ENCODE measurements at places on chromosomes 16 and 17. TPM values are rescaled to one million over a fixed set of nuclear protein-coding genes. Genes with fewer than 3 reads are reported as not detected.

- DNase-seq = no peak
- no peak within 1 kb of the TSS for H3K27ac ChIP-seq
- no peaks in the 10 kb centered on the region for H3K27me3 ChIP-seq
- no peak within 1 kb of the TSS for H3K4me3 ChIP-seq
Measured at GRCh38 chr16:48247311-48247710, at the start of gene ABCC11. Gene ABCC11, minus strand, starts transcription at chr16:48247539. Its CDS starts 15,618 bp downstream, at chr16:48231921.

- no peak for DNase-seq
- no peak overlapping the region for H3K4me3 ChIP-seq
- no peak overlapping the region for H3K27ac ChIP-seq
- H3K27me3 ChIP-seq = no peaks in the 10 kb centered on the region
- peaks cover 41% of the 10 kb centered on the region for H3K36me3 ChIP-seq
- H3K4me1 ChIP-seq = peaks cover 11% of the 10 kb centered on the region
Measured at GRCh38 chr16:22357635-22357971, 16.8 kb downstream of the CDR2 start.

DNA sequence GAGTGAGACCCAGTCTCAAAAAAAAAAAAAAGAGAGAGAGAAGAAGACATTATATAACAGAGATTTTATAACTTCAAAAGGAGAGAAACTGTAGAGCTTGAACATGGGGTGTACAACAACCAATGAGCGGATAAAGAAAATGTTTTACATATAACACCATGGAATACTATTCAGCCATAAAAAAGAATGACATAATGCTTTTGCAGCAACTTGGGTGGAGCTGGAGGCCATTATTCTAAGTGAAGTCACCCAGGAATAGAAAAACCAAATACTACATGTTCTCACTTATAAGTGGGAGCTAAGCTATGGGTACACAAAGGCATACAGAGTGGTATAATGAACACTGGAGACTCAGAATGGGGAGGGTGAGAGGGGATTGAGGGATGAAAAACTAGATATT, 61.1 kb downstream of the CHD9NB start:
- no peak overlapping the region for H3K4me3 ChIP-seq
- H3K27ac ChIP-seq = no peak overlapping the region
- no peaks in the 10 kb centered on the region for H3K27me3 ChIP-seq
- H3K4me1 ChIP-seq = no peaks in the 10 kb centered on the region

DNA sequence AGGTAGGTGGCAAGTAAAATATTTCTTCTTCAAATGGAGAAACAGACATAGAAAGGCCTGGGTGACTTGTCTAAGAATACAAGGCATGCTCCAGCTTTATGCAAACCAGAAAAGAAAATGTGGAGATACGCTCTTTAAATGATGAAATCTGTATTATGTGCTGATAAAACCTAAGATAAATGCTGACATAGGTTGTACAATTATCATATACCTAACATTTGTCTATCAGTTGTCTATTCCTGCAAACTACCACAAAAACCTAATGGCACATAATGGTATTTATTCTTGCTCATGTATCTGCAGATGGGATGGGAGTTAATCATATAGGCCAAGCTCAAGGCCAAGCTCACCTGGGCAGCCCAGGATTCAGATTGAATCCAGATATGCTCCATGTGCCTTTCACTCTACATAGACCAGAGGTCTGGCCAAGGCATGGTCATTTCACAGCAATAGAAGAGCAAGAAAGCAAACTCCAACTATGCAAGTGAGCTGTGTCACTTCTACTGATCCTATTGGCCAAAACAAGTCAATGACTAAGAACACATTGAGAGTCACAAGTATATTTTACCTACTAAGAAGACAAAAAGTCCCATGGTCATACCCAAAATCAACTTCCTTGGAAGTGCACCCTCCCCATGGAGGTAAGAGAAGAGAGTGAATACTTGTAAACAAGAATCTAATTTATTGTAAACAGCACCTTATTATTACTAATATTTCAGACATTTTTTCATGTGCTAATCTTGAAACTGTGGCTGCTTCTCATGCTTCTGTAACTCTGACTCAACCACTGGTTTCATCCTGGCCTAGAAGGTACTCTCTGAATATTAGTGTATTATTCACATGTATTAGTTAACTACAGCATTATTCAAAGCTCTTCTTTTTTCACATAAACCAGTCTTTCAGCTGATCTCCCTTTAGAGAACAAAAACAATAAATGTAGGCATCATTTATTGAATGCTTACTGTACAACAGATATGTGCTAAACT, 270.7 kb upstream of the SOX9 start:
- peaks cover 16% of the 10 kb centered on the region for H3K27me3 ChIP-seq
- peaks cover 2% of the 10 kb centered on the region for H3K4me1 ChIP-seq
- no peak overlapping the region for H3K4me3 ChIP-seq
- no peak for DNase-seq
- no peaks in the 10 kb centered on the region for H3K36me3 ChIP-seq

DNA sequence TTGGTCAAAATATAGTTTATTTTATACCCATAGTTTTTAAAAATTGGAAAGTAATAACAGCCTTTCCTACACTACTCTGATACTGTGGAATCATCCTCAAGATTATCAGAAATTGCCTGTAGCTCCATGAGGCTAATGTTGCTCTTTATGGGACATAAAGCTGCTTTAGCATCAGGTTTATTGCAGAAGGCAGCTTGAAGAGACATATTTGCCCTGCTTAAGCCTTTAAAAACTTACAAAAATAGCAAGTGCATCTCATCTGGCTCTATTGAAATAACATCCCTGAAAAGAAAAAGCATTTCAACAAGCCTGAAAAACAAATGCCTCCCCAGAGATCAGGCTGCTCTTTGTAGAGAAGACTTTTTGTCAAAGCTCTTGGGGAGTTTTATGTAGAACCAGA, 142.9 kb upstream of the MON1B start:
- no peak for DNase-seq
- H3K4me3 ChIP-seq = no peak overlapping the region
- H3K27me3 ChIP-seq = no peaks in the 10 kb centered on the region
- H3K4me1 ChIP-seq = no peaks in the 10 kb centered on the region
- H3K27ac ChIP-seq = no peak overlapping the region
- no peaks in the 10 kb centered on the region for H3K36me3 ChIP-seq

DNA sequence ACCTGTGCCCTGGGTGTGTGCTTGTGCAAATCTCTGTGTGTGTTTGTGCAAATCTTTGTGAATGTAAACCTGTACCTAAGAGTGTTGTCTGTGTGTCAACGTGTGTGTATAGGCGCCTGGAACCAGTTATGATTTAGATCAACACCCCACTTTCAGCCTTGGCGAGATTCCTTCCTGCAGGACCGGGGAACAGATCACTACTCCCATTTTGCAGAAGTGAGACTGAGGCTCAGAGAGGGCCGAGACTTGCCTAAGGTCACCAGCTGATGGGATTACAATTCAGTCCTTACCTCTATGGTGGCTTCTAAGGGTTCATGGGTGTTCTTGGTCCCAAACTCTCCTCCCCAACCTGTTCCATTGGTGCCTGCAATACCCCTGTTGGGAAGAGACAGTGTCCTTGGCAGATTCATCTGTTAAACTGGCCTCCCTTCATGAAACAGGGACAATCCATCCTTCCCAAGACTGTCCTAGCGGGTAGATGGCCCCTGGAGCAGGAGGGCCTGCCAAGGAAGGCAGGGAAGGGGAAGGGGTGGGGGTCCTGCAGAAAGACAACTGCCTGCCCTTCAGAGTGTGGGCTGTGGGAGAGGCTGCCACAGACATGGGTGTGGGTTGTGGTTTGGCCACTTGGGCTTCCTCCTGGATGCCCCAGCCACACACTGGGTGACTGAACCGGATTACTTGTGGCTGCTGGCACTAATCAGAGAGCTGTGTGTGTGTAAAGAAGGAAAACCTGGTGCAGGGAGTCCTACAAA, 6.9 kb upstream of the MAPK7 start:
- peaks cover 9% of the 10 kb centered on the region for H3K36me3 ChIP-seq
- peak; percentile 36 for DNase-seq
- H3K4me1 ChIP-seq = no peaks in the 10 kb centered on the region

- no peak overlapping the region for H3K27ac ChIP-seq
- no peaks in the 10 kb centered on the region for H3K27me3 ChIP-seq
- H3K4me1 ChIP-seq = no peaks in the 10 kb centered on the region
- no peak overlapping the region for H3K4me3 ChIP-seq
Measured at GRCh38 chr17:6530324-6530920, 25.9 kb downstream of the PITPNM3 start.

DNA sequence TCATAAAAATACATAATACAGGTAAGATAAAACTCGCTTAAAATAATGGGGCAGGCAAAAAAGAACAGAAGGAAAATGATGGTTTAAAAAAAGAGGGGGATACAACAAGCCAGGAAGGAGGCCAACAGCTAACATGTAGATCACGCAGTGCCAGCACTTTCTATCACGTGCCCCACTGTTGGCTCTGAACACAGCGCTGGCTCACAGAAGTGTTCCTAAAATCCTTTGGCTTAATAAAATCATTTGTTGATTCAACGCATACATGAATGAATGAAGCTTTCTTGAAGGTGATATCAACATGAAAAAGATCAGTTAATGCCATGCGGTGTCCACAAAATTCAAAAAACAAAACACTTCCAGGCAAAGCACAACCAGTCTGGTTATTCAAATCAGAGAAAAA, 8.5 kb downstream of the ITGAE start:
- no peak for DNase-seq
- H3K27me3 ChIP-seq = no peaks in the 10 kb centered on the region
- no peak overlapping the region for H3K4me3 ChIP-seq
- H3K36me3 ChIP-seq = no peaks in the 10 kb centered on the region
- H3K27ac ChIP-seq = no peak overlapping the region
- no peaks in the 10 kb centered on the region for H3K4me1 ChIP-seq

GRCh38 chr17:77677211-77677610, 281.3 kb upstream of the TNRC6C start:
- no peaks in the 10 kb centered on the region for H3K36me3 ChIP-seq
- no peak overlapping the region for H3K27ac ChIP-seq
- no peak for DNase-seq
- H3K27me3 ChIP-seq = no peaks in the 10 kb centered on the region
- H3K4me1 ChIP-seq = no peaks in the 10 kb centered on the region

GRCh38 chr17:63840591-63841349, 1.7 kb downstream of the SMARCD2 start:
- DNase-seq = no peak
- H3K36me3 ChIP-seq = no peaks in the 10 kb centered on the region
- no peak overlapping the region for H3K27ac ChIP-seq
- peaks cover 10% of the 10 kb centered on the region for H3K4me1 ChIP-seq

- DNase-seq = no peak
- H3K27me3 ChIP-seq = no peaks in the 10 kb centered on the region
- peaks cover 7% of the 10 kb centered on the region for H3K36me3 ChIP-seq
- no peaks in the 10 kb centered on the region for H3K4me1 ChIP-seq
- no peak overlapping the region for H3K4me3 ChIP-seq
- H3K27ac ChIP-seq = no peak overlapping the region
Measured at GRCh38 chr16:11078812-11079459, 134.6 kb downstream of the CLEC16A start.

DNA sequence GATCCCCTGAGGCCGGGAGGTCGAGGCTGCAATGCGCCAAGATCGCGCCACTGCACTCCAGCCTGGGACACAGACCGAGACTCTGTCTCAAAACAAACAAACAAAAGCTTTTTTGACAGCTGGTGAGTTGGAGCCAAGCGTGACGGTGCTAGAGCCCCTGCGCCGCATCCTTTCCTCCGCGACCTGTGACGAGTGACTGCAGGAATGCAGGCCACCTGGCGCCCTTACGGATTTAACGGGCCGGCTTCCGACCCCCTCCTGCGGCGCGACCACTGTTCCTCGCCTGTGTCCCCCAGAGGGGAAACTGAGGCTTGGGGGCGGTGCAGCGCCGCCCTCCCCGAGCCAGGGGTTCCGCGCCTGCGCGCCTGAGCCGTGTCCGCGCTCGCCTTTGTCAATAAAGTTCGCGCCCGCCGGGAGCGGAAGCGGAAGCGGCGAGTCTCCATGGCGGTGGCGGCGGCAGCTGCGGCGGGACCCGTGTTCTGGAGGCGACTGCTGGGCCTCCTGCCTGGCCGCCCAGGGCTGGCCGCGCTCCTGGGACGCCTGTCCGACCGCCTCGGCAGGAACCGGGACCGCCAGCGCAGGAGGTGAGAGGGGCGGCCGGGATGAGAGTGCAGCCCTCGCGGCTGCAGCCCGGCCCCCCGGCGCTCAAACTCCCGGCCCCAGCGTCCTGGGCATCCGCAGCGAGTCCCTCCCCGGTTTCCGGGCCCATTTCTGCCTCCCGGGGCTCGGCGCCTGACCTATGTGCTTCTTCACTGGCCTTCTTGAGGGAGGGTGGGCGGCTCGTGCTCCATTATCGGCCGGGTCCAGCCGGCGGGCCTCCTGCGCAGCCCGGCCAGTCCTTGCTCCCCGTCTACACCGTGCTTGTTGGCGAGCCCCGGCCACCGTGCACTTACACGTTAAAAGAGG, at the start of gene PGS1:
PGS1 (plus strand) TSS at position 425 of the 906 bp plus-strand sequence; CDS start at position 442, 17 bp downstream.
- peaks cover 7% of the 10 kb centered on the region for H3K36me3 ChIP-seq
- DNase-seq = peak; percentile 94
- no peaks in the 10 kb centered on the region for H3K27me3 ChIP-seq
- H3K4me3 ChIP-seq = peak within 1 kb of the TSS; percentile 94
- peaks cover 30% of the 10 kb centered on the region for H3K4me1 ChIP-seq

DNA sequence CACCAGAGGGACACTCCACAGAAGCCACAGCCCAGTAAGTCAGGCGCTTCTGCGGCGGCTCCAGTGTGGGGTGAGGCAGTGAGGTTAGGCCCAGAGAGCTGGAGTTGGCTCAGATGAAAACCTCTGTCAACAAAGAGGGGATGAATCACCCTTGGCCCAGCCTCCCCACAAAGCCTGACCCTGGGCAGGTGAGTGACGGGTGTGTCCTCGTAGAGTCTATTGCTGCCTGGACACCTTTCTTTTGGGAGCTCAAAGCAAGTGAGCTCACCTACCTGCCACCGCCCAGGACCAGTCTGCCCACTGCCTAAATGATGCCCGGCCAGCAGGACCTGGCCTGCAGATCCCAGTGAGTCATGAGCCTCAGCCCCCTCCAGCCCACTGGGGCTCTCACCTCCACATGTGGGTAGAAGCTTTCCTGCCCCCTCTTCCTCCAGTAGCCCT, 24.9 kb upstream of the DBNDD1 start:
- no peaks in the 10 kb centered on the region for H3K36me3 ChIP-seq
- no peak overlapping the region for H3K4me3 ChIP-seq
- no peaks in the 10 kb centered on the region for H3K4me1 ChIP-seq
- peak; percentile 29 for DNase-seq
- no peaks in the 10 kb centered on the region for H3K27me3 ChIP-seq

- no peak for DNase-seq
- H3K27me3 ChIP-seq = no peaks in the 10 kb centered on the region
- no peak overlapping the region for H3K4me3 ChIP-seq
- H3K36me3 ChIP-seq = no peaks in the 10 kb centered on the region
- no peaks in the 10 kb centered on the region for H3K4me1 ChIP-seq
Measured at GRCh38 chr17:62981933-62982332, 15.9 kb downstream of the TANC2 start.

GRCh38 chr17:71184716-71185115, 936.1 kb upstream of the SOX9 start:
- no peak overlapping the region for H3K4me3 ChIP-seq
- H3K27ac ChIP-seq = no peak overlapping the region
- H3K4me1 ChIP-seq = no peaks in the 10 kb centered on the region
- H3K36me3 ChIP-seq = no peaks in the 10 kb centered on the region

Gene ZFP3
- total RNA-seq = not detected

Gene ANKFN1
- total RNA-seq = not detected

Gene PRDM7
- not detected for total RNA-seq

Gene KIF2B
- not detected for total RNA-seq

Gene ACSM2A
- total RNA-seq = not detected
